ENCODE measurements at places on chromosomes 1 and 21. TPM values are rescaled to one million over a fixed set of nuclear protein-coding genes. Genes with fewer than 3 reads are reported as not detected.
A peak's percentile ranks its signal among the peaks of the same experiment; 100 is the strongest.

PIK3CD gene
- 19.7 TPM for total RNA-seq

CATSPERE gene
- total RNA-seq, result not detected

- peaks cover 27% of the 10 kb centered on the region for H3K27me3 ChIP-seq
- no peaks in the 10 kb centered on the region for H3K36me3 ChIP-seq
- DNase-seq, result peak; percentile 82
- no peak overlapping the region for H3K27ac ChIP-seq
- H3K4me1 ChIP-seq, result peaks cover 16% of the 10 kb centered on the region
Observed at GRCh38 chr1:156421062-156421938, 52.3 kb downstream of the RHBG start.

GRCh38 chr1:119978018-119978505 lies 81.7 kb upstream of the ADAM30 start:
- H3K27me3 ChIP-seq, result no peaks in the 10 kb centered on the region
- H3K36me3 ChIP-seq, result no peaks in the 10 kb centered on the region
- H3K27ac ChIP-seq, result no peak overlapping the region
- no peak overlapping the region for H3K4me3 ChIP-seq

ARTN gene
- not detected for total RNA-seq

DNA sequence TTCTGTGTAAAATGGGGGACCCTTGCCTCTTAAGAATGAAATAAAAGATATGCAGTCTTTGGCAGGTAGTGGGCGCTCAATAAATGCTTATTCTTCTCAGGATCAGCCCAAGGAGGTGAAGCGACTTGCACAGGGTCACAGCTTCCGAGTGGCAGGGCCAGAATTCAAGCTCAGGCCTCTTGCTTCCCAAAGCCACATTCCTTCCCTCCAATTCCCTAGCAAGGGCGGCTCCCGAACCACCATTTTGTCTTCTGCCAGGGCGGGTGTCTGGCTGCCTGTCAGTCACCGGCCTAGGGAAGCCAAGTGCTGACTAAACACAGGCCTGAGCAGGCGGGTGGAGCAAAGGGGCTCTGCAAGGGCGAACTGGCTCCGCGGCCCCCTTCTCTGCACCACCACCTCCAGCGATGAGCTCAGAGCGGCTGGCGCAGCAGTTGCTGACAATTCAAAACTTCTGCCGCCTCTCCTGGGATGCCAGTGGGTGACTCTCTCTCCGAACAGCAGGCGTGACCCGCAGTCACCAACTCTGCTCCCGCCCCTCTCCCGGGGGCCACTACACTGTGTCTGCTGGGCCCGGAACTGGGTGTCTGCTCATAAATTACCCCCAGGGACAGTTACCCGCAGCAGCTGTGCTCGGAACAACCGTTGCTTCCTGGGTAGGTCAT lies 10.8 kb downstream of the GPR3 start:
- peaks cover 34% of the 10 kb centered on the region for H3K4me1 ChIP-seq
- no peaks in the 10 kb centered on the region for H3K27me3 ChIP-seq
- peak overlapping the region; percentile 72 for H3K27ac ChIP-seq
- H3K4me3 ChIP-seq, result peak overlapping the region; percentile 12
- peaks cover 18% of the 10 kb centered on the region for H3K36me3 ChIP-seq

DNA sequence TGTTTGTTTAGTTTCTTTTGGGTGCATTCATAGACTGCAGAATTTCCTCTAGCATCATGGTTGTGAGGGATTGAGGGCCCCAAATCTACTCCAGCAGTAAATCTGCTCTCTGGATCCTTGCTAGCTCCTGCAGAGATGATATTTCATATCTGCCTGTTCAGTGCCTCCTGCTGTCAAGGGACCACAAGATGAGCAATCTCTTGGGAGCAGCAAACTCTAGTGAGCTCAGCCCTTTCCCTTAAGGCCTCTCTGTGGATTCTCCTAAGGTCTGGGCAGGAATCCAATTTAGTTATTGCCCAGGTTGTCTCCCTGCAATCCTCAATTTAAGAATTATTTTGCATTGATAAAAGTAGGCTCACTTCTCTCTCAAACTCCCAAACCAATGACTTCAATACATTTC lies 76.9 kb downstream of the RGS18 start:
- no peaks in the 10 kb centered on the region for H3K27me3 ChIP-seq
- DNase-seq, result no peak
- no peaks in the 10 kb centered on the region for H3K4me1 ChIP-seq
- H3K36me3 ChIP-seq, result no peaks in the 10 kb centered on the region

RPTN gene
- not detected for total RNA-seq

MYOG gene
- not detected for total RNA-seq

LMOD1 gene
- 316 TPM for total RNA-seq

BEND5 gene
- total RNA-seq, result 3.4 TPM

CR1L gene
- total RNA-seq, result not detected

DNA sequence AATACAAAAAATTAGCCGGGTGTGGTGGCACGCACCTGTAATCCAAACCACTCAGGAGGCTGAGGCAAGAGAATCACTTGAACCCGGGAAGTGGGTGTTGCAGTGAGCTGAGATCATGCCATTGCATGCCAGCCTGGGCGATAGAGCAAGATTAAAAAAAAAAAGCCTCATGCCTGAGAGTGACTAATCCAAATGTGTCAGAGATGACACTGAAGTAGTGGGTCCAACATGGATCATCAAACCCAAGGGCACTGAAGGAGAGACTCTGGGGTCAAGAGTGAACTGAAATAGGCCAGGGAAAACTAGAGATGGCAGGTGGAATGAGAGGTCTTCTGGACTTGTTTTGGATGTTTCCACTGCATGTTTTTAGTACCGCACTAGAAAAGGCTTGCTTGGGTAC lies 10.2 kb upstream of the CACHD1 start:
- H3K36me3 ChIP-seq, result no peaks in the 10 kb centered on the region
- H3K27me3 ChIP-seq, result no peaks in the 10 kb centered on the region
- no peak overlapping the region for H3K4me3 ChIP-seq
- DNase-seq, result no peak

SNX7 gene
- 6.2 TPM for total RNA-seq

DNA sequence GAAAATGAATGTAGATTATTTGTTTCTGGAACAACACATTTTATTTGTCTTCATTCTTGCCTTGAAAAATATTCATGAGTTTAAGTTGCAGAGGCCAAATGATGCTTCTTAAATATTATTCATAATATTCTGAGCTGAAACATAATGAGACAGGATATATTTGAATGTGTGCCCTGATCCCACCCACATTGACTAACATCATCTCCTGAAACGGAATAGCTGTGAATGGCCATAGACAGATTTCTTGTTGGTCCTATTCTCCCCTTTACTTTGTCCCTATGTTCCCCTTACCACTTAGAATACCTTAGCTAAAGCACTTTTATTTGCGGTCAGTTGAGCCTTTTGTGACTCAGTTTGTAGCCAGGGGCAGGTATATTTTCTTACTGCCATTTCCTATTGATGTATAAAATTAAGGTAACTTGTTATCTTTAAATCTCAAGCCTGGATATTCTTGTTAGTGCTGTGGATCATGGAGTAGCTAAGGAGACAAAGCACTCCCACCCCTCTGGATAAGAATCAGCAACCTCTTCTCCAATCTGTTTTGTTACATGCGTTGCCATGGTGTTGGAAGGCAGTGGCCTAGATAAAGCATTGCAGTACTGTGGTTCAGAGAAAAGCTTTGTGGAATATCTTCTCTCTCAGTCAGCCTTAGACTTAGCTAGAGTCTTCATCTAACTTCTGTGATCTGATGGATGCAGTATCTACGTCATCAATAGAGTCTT lies 478.5 kb upstream of the DEPDC1 start:
- no peak overlapping the region for H3K27ac ChIP-seq
- peaks cover 3% of the 10 kb centered on the region for H3K4me1 ChIP-seq
- DNase-seq, result no peak
- no peaks in the 10 kb centered on the region for H3K27me3 ChIP-seq
- no peak overlapping the region for H3K4me3 ChIP-seq
- no peaks in the 10 kb centered on the region for H3K36me3 ChIP-seq

SPRR3 gene
- total RNA-seq, result 0.53 TPM

GRCh38 chr1:9315411-9316079 lies 22.9 kb downstream of the SPSB1 start:
- no peaks in the 10 kb centered on the region for H3K36me3 ChIP-seq
- no peaks in the 10 kb centered on the region for H3K27me3 ChIP-seq
- DNase-seq, result no peak
- H3K27ac ChIP-seq, result peak overlapping the region; percentile 17
- H3K4me3 ChIP-seq, result peak overlapping the region; percentile 2
- peaks cover 31% of the 10 kb centered on the region for H3K4me1 ChIP-seq

HPDL gene
- total RNA-seq, result not detected

- H3K27me3 ChIP-seq, result no peaks in the 10 kb centered on the region
- no peaks in the 10 kb centered on the region for H3K4me1 ChIP-seq
- H3K4me3 ChIP-seq, result no peak overlapping the region
- no peak overlapping the region for H3K27ac ChIP-seq
- H3K36me3 ChIP-seq, result no peaks in the 10 kb centered on the region
Observed at GRCh38 chr1:197841883-197842553, 60.4 kb upstream of the C1orf53 start.

CRP gene
- 3.8 TPM for total RNA-seq

- no peak for DNase-seq
- no peaks in the 10 kb centered on the region for H3K27me3 ChIP-seq
- H3K36me3 ChIP-seq, result no peaks in the 10 kb centered on the region
- no peak overlapping the region for H3K27ac ChIP-seq
- H3K4me3 ChIP-seq, result no peak overlapping the region
- no peaks in the 10 kb centered on the region for H3K4me1 ChIP-seq
Observed at GRCh38 chr21:34952701-34953100, 96.4 kb downstream of the RUNX1 start.

DNA sequence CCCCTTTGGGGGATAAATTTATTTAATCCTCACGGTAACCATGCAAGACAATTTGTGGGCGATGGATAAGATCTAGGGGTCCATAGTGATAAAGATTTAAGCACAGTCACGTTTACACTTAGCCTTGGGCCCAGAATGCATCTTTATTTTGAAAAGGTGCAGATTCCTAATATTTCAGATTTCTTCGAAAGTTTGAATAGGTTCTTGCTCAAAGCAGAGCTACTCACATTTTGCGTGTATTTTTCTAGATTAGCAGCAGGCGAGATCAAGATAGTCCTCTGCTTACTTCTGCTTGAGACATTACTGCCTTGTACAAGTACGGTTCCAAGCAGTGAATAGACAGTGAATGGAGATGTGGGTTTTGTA lies 647 bp downstream of the TSEN15 start:
- DNase-seq, result no peak
- peak overlapping the region; percentile 82 for H3K4me3 ChIP-seq
- no peaks in the 10 kb centered on the region for H3K36me3 ChIP-seq
- H3K4me1 ChIP-seq, result peaks cover 4% of the 10 kb centered on the region
- H3K27me3 ChIP-seq, result no peaks in the 10 kb centered on the region

DNA sequence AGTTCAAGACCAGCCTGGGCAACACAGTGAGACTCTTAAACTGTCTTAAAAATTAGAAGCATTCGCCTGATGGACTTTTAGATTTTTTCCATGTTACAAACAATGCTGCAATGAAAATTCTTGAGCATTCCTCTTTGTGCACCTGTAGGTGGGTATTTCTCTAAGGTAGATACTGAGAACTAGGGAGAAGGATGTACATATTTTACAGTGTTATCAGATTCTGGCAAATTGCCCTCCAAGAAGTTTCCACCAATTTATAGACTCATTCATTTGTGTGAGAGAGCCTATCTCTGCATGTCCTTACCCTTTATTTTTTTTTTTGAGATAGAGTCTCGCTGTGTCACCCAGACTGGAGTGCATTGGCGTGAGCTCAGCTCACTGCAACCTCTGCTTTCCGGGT lies 12.3 kb upstream of the LEFTY2 start:
- no peak overlapping the region for H3K4me3 ChIP-seq
- H3K27ac ChIP-seq, result no peak overlapping the region
- H3K36me3 ChIP-seq, result no peaks in the 10 kb centered on the region
- no peak for DNase-seq

MAP10 gene
- total RNA-seq, result 0.85 TPM

DNA sequence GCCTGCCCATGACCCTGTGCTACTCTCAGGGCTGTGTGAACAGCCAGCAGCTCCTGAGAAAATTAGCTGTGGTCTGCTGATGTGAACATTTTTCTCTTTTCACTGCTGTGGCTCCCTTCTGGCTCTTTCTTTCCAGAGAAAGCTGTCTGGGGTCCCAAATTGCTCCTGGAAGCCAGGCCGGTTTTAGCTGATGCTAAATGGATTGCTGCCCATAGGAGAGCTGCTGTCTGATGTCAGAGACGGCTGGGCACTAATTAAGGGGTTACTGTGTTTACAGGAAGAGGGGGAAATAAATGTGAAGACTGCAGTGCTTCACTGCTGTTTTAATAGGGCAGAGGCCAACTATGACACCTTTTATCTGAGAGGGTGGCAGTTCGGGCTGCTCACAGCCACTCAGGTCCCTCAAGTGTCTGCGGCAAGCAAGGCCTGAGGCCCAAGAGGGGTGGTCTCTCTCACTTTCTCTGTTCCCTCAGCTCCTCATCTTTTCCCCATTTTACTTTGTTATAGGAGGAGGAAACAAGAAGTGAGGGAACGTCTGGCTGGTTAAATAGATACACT lies 106.0 kb upstream of the GNG12 start:
- no peaks in the 10 kb centered on the region for H3K36me3 ChIP-seq
- H3K27ac ChIP-seq, result no peak overlapping the region
- H3K4me1 ChIP-seq, result no peaks in the 10 kb centered on the region
- no peak for DNase-seq

Data from ascending aorta (tissue), 2 donors.